ENCODE measurements at places on chromosomes 13 and 19. TPM values are rescaled to one million over a fixed set of nuclear protein-coding genes. Genes with fewer than 3 reads are reported as not detected.

DNA sequence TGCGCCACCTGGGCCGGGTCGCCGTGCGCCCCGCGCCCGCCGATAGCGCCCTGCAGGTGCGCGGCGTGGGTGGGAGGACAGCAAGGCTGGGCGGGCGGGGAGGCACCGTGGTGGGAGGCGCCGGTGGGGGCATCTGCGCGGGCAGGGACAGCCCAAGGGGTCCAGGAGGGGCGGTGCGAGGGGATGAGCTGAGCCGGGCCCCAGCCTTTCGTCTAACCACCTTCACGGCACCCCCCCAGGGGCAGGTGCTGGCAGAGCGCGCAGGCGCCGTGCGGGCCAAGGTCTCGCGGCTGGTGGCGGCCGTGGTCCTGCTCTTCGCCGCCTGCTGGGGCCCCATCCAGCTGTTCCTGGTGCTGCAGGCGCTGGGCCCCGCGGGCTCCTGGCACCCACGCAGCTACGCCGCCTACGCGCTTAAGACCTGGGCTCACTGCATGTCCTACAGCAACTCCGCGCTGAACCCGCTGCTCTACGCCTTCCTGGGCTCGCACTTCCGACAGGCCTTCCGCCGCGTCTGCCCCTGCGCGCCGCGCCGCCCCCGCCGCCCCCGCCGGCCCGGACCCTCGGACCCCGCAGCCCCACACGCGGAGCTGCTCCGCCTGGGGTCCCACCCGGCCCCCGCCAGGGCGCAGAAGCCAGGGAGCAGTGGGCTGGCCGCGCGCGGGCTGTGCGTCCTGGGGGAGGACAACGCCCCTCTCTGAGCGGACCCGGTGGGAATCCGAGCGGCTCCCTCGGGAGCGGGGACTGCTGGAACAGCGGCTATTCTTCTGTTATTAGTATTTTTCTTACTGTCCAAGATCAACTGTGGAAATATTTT, 3.1 kb downstream of the KISS1R start:
- DNase-seq = peak; percentile 82

GRCh38 chr13:108495646-108496361, 133.6 kb upstream of the MYO16 start:
- DNase-seq = no peak

DNA sequence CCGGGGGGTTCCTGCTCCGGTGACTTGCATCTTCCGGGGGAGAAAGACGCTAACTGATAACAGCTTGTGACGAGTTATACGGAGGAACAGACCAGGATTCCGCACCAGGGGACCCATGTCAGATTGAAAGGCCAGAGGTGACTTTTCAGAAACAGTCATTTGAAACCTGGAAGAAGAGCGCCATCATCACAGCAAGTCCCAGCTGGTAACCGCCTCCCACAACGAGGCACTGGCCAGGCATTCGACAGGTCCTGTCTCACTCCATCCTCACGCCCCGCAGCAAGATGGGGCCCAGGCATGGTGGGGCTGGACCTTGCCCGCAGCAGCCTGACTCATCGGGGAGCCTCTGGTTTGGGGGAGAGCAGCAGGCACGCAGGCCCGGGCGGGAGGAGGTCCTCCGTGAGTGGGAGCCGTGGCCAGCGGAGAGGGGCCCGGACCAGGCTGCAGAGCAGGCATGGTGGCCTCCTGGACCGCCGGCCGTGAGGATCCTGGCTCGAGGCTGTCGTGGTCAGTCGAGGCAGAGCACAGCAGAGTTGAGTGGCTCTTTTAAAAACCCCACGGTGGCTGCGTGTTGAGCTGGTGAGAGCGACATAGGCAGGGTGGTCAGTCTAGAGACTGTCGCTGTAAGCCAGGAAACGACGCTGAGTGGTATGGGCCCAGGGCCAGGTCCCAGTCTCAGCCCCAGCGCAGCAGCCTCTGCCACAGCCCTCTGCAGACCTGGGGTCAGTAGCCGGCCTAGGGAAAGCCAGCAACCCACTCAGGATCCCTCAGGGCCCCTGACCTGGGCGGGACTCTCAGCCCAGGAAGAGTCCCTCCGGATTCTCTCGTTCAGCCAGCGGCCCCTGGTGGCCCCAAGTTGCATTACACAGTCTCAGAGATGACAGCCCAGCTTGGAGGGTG, 94.9 kb upstream of the MCF2L start:
- peak; percentile 54 for DNase-seq

SLC6A16 gene
- total RNA-seq = 2.3 TPM

VWA8 gene
- total RNA-seq = 16.5 TPM

IFNL1 gene
- not detected for total RNA-seq
